Right forelimb (tissue), 1 donor: ENCODE measurements at places on chromosomes 3 and 15.

GRCh38 chr3:52339612-52340011 lies 23.5 kb downstream of the DNAH1 start:
- DNase-seq, result peak; percentile 63

GRCh38 chr3:102353805-102354204 lies 81.0 kb upstream of the ZPLD1 start:
- DNase-seq, result no peak

DNA sequence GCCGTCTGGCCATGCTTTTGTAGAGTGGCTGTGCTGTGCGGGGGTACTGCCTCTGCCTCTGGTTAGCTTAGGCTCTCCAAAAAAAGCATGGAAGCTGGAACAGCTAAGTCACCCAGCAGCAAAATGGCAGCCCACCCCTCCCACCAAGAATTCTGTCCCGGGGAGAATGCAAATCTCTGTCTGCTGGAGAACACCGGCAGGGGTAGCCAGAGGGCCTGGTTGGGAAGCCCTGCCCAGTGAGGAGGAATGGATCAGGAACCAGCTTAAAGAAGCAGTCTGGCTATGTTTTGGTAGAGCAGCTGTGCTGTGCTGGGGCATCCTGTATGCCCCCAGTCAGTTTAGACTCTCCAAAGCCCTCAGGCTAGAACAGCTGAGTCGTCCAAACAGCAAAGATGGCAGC lies 56.2 kb upstream of the PTPRG start:
- DNase-seq, result no peak

DNA sequence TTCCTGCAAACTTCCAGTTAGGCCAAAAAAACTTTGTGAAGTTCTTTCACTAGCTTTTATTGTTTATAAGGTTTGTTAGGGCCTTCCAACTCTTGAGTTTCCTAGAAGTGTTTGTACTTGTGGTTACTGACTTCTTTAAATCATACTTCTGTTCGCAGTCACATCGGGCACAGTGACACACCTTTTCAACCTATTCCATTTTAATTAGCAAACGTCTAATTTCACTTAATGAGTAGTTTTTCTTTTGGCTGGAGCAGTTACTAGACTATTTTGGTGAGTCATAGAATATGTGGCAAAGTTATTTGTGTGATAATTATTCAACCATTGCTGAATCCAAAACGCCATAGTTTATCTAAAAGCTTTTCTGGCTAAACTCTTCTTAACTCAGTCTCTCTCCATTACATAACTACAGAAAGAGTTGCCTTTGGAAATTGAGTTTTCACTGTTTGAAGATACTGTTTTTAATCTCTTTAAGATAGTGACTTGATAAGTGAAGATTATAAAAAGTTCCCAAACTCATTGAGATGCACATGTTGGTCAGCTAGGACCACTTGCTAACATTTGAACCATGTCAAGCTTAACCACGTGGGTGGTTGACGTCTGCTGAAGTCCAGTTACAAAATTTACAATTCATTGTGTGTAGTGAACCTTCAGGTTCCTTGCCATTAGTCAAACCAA lies 21.5 kb downstream of the CNOT10 start:
- DNase-seq, result no peak

- peak; percentile 43 for DNase-seq
These were observed 11.4 kb downstream of the SEMA3G start for GRCh38 chr3:52433328-52433995.

- no peak for DNase-seq
These were observed 18.2 kb upstream of the PDIA5 start for GRCh38 chr3:123048480-123049237.

DNA sequence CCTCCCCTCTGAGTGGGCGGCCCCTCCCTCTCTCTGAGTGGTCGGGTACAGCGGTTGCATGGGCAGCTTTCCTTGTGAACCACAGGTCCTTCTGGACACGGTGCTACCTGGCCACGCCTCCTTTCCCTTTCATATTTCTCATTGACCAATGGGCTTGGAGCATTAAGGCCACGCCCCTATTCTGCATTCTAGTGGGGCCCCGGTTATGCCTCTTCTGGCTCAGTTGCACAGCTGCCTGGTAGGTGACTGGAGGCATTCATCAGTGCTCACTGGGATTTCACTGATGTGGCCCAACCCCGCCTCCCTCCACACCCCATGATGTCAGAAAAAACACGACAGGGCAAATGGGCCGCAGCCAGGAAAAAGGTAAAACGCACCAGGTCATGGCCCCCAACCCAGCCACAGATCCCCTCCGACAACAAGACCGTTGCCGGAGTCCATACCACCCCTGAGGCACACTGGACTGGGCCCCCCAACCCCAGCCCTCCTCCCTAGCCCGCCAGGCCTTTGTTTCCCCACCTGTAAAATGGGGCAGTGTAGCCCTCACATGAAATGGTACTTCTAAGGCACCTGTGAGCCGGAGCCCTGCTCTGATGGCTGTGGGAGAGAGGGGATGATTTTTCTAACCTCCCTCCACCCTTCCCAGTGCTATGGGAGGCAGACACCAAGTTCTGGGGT lies 26.3 kb downstream of the NGRN start:
- no peak for DNase-seq

- DNase-seq, result no peak
These were observed 186.2 kb upstream of the STT3B start for GRCh38 chr3:31346542-31346979.

DNA sequence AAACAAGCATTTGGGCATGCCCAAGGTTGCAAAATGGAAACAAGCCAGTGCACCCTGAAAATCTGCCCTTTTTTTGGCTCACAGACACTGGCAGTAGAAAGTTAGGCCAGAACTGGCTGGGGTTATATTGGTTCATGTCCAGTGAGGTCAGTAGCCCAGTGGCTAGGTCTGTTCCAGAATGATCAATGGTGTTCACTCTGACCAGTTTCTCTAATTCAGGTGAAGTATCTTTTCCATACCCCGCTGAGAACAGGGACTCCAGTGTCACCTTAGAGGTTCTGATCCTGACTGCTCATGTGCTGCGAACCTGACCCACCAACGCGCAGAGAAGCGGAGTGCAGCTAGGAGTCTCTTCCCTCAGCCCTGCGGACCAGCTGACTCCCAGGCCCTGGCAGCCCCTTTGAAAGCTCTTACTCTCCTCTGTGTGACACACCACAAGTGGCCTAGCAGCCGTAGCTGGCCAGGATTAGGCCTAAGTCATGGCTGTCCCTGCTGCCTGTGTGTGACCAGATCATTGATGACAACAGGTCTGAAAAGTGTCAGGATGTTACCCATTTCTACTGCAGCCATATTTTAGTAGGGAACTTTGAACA lies 123.5 kb downstream of the GHSR start:
- DNase-seq, result no peak

DNA sequence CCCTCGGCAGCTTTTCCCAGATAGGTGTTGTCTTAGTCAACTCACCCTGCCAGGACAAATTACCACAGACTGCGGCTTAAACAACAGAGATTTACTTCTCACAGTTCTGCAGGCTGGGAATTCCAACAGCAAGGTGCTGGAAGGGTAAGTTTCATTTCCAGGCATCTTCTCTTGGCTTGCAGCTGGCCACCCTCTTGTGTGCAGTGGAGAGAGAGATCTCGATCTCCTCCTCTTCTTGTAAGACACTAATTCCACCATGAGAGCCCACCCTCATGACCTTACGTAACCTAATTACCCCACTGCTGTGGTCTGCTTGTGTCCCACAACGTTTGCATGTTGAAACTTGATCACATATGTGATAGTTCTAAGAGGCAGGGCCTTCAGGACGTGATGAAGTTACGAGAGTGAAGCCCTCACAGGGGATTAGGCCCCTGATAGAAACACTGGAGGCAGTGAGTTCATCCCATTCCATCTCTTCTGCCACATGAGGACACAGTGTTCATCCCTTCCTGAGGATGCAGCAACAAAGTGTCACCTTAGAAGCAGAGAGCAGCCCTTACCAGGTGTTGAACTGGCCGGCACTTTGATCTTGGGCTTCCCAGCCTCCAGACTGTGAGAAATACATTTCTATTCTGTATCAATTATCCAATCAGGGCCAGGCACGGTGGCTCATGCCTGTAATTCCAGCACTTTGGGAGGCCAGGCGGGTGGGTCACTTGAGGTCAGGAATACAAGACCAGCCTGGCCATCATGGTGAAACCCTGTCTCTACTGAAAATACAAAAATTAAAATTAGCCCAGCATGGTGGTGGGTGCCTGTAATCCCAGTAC lies 247.7 kb downstream of the PLCL2 start:
- DNase-seq, result no peak

- no peak for DNase-seq
These were observed 49.0 kb upstream of the FURIN start for GRCh38 chr15:90819390-90819789.

- DNase-seq, result no peak
These were observed 260.7 kb downstream of the OPA1 start for GRCh38 chr3:193853511-193854219.

DNA sequence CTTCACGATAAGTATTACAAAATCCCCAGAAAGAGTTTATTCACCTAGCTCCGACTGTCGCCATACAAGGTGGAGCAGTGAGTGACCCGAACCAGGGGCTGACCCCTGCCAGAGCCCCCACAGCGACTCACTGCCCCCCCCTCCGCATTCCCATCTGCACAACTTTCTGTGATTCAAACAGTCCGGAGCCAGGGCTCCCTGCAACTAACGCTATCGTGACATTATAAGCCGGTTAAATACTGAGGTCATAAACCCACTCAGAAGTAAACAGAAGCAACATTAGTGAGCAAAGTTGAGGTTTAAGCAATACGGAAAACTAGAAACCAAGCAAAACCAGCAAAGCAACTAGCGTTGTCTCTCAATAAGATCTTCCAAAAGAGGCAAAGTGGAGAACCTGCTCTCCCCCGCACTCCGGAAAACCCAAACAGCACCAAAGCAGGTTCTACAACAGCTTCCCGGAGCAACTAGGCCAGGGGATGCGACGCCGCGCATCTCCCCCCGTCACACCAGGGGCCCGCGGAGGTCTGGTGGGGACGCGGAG lies 642 bp downstream of the SCAP start:
- no peak for DNase-seq

- no peak for DNase-seq
These were observed 150.7 kb downstream of the NLGN1 start for GRCh38 chr3:173548261-173548660.
